ENCODE measurements at places on chromosomes 1 and 21.

DNA sequence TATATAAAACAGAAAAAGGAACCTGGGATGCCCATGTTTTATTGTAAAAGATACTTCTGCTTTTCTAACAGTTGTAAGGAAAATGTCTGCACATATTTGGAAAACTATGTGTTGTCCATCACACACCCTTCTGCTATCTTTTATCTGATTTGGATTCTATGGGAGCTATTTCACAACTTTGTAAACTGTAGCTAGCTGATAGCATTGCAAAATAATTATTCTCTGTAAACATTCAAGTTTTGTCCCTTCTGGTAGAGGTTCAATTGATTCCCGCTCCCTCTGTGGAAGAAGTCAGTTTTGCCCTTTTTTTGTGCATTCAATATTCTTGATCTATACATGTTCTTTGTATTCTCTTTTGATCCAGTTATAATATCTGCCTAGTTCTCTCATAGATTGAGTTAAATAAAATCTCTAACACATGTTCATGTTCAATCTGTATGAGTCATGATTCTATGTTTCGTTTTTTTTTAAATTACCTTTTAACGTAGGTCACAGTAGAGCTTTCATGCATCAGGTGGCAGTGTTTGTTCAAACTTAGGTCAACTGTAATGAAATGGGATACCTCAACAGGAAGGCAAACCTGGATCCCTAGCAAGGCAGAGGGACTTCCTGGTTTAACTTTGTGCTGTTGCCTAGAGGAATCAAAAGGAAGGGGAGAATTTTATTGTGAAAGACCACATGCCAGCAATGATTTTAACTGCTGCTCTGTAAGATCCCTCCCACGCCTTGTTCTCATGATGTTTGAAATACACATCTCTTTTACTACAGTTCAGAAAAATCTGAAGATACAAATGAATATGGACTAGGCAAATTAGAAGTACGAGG is 26.0 kb upstream of the BCL9 start:
- DNase-seq, result peak; percentile 35

DNA sequence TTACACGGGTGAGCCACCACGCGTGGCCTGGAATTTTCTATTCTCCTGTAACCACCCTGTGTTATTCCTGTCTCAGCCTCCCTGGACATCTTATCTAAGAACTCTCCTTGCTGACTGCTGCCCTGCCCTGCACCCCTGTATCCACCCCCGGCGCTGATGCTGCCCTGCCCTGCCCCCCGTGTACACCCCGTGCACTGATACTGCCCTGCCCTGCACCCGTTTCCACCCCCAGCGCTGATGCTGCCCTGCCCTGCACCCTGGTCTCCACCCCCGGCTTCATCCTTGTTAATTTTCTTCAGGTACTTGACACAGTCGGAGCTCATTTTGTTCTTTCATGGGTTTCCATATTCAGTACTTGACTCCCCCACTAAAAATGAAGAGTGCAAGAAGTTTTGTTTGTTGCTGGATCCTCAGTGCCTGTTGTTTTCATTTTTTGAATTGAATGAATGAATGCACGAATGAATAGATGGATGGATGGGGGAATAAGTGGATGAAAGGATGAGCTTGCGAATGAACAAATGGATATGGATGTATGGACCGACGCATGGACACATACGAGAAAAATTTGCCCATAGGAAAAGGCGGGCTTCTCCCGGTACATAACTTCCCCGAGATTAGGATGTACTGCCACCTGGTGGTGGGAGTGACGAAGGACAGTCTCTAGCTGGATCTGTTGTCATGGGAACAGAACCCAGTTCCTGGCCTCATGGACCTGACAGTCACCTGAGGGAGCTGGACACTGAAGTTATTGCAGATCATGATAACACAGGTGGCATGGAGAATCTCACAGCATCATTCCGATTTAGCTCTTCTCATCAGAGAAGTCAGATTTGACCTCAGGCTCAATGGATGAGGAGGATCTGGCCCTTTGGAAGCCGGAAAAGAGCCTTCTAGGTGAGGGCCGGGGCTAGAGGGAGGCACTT is 14.9 kb downstream of the AADACL4 start:
- DNase-seq, result peak; percentile 85

DNA sequence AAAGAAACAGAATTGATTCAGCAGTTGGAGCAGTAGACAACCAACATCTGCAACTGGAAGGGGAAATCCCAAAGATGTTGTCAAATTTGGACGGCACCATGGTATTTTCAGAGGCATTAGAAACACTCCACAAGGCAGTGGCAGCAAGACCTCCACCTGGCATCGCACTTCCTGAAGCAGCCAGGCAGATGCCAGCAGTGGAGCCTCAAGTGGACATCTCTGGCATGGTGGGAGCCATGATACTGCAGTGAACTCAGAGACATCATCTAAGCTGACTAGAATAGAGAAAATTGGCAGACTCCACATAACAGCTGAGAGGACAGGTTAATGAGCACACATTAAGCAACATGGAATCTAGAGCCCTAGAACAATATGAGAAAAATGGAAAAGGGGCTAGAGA is 33.9 kb upstream of the RGS8 start:
- no peak for DNase-seq

- DNase-seq, result no peak
Observed at GRCh38 chr1:154698320-154699096, 90.5 kb upstream of the ADAR start.

DNA sequence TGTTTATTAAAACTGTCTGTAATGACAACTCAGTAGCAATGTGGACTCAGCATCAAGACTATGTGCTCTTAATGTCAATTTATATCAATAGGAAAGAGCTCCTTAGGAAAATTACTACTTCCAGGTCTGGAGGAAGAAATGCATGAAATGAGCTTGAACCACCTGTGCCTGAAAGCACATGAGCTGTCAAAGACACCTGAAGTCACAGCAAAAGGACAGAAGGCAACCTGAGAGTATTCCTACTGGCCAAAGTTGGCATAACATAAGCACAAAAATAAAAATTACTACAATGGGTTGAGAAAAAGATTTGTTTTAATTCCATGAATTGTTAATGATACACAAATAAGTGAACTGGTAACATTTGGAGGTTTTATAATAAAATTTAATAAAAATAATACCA is 13.4 kb upstream of the KRTAP7-1 start:
- no peak for DNase-seq

DNA sequence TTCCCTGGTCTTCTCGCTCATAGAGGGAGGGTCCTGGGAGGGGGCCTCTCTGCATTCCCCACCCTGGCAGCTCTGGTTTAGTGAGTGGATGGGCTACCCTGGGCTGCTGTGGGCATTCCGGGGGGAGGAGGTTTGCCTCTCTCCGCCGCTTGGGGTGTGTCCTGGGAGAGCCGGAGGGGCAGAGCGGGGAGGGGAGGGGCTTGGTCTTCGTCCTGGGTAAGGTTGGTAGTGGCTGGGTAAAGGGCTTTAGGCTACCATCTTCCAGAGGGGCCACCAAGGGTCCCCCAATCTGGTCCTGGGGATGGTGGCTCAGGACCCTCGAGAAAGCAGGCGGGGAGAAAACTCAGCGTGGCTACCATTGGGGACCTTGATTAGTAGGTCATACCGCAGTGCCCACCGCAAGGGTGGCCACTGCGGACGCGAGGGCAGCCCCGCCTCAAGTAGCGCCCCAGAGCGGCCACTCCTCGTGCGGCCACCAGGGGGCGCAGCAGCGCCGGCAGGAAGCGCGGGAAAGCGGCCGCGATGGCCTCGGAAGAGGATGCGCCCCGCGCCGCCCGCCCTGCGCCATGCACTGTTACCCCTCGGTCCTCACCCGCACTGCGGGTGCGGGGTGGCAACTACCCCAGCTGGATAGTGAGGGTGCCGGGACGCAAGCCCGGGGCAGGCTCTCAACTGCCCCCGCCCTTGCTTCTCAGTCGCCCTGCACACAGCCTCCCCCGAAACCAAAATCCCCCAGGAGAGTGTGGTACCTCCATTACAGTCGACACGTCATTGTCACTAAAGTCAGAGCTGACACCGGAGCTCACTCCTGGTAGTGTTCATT is 44.1 kb upstream of the SLC25A33 start:
- peak; percentile 53 for DNase-seq

GRCh38 chr21:32082466-32082865 is 196.4 kb downstream of the MIS18A start:
- DNase-seq, result no peak
